GF-D8 (cell line): ENCODE measurements at places on chromosomes 3 and 15.

GRCh38 chr15:90400005-90400758 lies 12.1 kb downstream of the IQGAP1 start:
- DNase-seq, result peak; percentile 3

DNA sequence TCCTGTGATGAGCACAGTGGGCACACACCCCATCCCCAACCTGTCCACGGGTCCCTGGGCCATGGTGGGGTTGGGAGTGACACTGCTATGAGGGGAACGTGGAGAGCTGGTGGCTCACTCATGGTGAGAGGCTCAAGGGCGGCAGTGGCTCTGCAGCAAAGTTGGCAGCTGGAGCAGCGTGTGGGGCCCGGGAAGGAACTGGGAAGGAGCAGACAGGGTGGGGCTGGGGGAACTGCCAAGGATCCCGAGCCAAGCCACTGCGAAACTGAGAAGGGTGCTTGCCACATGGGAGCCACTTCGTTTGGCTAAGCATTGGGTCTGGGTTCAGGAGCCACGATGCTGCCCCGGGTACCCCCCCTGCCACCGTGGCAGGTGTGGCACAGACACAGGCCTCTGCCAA lies 80.1 kb downstream of the SNRK start:
- no peak for DNase-seq

GRCh38 chr3:103136621-103137020 lies 701.8 kb downstream of the ZPLD1 start:
- peak; percentile 10 for DNase-seq

DNA sequence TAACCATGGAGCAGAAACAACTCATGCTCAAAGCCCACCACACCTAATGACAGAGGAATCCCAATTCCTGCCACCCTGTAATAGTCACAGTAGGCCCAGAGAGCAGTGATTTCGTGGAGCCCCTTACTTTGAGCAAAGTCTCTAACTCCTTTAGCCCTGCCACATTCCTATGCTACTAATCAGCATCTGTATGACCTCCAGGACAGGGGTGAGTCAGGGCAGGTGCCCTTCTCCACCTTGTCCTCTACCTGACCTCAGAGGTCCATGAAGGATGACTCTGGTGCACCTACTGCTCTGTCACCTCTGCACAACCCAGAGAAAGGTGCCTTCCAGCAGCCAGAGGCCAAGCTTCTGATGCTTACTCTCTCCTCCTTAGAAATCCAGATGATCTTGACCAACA lies 6.1 kb upstream of the SCG3 start:
- no peak for DNase-seq

DNA sequence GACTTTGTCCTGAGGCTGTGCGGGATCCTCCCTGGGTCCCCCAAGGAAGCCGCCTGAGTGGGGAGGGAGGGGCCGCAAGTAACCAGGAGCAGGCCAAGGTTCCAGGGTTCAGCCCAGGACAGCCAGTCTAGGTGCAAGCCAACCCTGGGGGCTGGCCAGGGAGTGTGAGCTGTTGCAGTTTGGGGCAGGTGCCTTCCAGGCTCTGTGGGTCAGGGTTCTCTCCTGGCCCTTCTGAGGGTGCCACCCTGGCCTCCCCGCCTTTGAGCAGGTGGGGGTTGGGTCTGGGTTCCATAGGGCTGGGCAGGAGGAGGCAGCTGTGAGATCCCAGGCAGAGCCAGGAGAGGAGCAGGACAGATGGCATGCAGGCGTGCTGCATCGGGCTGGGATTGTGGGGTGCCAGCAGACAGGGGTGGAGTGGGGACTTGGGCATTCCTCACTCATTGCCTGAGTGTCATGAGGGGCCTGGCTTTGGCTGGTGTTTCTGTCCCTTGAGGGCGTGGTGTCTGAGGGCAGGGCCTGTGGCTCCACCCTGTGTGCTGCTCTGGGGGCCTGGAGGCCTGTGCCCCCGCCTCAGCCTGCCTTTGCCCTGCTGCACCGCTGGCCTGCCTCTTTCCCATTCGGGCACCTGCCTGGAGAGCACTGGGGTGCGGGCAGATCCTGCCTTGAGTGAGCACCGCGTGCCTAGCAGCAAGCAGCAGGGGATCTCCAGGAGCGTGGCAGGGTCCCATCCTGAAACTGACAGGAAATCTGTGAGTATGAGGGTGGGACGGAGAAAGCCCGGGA lies 18.4 kb downstream of the KLF13 start:
- no peak for DNase-seq

DNA sequence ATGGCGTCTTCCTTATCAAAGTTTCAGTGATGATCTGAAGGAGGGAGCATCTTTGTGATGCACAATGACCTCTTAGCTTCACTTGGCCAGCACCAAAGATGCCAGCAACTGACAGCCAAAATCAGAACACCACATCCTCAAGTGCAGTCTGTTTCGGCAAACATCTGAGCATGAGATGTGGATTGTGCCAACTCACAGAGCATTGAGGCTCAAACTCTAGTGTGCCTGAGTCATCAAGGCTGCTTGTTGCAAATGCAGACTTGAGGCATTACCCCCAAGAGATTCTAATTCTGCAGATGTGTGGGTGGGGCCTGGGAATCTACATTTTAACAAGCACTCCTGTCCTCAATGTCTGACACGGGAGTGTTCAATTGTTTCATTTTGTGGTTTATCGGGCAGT lies 35.8 kb downstream of the ABHD5 start:
- no peak for DNase-seq

DNA sequence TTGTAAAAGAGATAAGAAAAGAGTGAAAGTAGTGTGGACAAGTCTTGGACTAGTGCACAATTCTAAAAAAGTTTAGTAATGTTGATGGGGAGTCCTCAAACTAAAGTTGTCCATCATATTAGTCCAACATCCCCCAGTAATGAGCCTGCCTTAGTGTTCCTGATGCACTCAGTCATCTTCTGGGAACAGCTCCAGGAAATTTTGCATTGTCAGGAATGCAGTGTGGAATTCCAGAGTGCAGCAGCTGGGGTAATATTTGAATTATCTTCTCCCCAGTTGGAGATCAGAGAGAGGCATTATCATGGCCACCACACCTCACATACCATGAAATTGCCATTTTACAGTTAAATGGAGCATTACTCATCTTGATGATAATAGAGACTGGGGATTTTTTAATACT lies 528.8 kb upstream of the NAALADL2 start:
- DNase-seq, result no peak
